ENCODE measurements at places on chromosomes 3 and 15. TPM values are rescaled to one million over a fixed set of nuclear protein-coding genes. Genes with fewer than 3 reads are reported as not detected.

- DNase-seq: no peak
These were observed 143.1 kb downstream of the LSAMP start for GRCh38 chr3:116302087-116302747.

Gene PDZRN3
- total RNA-seq: not detected

DNA sequence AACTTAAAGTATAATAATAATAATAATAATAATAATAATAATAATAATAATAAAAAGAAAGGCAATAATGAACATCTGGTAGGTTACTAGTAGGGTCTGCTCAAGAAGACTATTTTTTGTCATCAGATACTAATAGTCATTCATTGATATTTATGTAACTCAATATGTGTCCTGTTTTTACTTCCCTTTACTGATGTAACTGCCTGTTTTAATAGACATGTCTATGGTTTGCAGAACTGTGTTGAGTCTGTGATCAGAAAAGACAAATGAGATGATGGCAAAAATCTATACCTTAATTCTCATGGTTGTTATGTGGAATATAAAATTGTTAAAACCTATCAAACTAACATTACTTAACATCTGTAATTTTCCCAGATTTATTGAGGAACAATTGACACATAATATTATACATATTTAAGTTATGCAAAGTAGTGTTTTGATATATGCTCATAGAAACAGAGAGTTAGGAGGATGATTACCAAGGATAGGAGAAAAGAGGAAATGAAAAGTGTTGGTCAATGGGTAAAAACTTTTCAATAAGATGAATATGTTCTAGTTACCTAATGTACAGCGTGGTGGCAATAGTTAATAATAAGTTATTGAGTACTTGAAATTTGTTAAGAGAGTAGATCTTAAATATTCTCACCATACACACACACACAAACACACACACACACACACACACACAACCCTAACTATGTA lies 699.4 kb downstream of the ZPLD1 start:
- no peak for DNase-seq

Gene USP50
- not detected for total RNA-seq

Gene ANKRD34C
- total RNA-seq: not detected

Gene IGF1R
- 6.6 TPM for total RNA-seq

GRCh38 chr15:97930230-97930629 lies 30.3 kb upstream of the ARRDC4 start:
- DNase-seq: no peak

Gene KLHL40
- not detected for total RNA-seq

Gene SLC12A8
- total RNA-seq: not detected

GRCh38 chr3:94373456-94373855 lies 310.6 kb downstream of the NSUN3 start:
- DNase-seq: peak; percentile 43

- DNase-seq: no peak
These were observed 192.3 kb upstream of the ARHGEF26 start for GRCh38 chr3:153928851-153929250.

DNA sequence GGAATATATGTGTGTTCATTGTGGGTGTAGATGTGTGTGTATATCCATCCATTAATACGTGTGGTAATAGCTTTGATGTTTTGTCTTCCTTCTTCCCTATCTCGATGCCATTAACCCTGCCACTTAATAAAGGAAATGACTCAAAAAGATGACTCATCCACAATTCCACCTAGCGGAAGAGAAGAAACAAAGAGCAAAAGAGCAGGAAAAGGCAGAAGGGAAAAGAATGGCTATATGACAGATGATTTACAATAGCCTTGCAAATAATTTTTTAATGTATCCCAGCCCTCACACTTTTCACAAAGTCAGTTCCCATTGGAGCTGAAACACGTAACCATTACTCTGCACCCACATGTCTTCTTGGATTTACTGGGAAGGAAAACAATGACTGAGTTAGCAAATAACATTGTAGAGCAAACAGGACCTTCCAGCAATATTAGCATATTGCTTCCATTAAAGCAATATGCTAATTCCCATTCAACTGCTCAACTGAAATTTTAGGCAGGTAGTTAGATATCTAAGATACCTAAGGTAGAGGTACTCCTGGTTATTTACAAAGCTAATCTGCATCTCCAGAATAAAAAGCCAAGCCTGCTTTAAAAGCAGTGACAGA lies 197.2 kb downstream of the KCNAB1 start:
- no peak for DNase-seq

DNA sequence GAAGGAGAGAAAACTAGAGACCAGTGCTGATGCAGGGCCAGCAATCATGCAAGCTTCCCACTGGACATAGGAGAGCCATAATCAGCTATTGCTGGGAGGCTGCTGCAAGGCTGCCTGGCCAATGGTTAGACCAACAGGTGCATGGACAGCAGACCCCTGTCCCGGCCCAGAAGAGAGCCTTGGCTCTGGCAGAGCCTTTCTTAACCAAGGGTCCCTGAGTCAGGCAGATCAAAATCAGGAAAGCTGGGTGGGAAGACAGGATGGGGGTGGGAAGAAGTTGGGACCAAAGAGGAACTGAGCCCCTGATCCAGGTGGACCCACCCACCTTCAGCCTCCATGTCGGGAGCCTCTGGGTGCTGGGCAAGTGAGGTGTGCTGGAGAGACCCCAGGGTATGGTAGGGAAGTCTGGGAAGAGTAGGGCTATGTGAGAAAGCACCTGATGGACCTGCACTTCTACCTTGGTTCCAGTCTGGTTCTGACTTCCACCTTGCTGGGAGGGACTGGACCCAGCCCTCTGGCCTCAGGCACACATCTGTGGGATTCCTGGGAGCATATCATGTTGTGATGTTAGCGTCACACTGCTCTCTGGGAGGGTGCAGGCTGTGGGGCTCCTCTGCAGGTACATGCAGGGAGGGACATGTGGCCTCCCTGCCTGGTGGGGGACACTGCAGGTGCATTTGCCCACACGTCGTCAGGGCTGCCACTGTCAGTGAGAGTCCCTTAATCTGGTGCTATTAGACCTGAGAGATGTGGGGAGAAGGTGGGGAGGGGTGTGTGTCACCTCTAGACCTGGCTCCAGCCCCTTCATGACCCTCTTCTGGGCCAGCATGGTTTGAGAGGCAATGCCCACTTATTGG lies 24.7 kb downstream of the KY start:
- no peak for DNase-seq

DNA sequence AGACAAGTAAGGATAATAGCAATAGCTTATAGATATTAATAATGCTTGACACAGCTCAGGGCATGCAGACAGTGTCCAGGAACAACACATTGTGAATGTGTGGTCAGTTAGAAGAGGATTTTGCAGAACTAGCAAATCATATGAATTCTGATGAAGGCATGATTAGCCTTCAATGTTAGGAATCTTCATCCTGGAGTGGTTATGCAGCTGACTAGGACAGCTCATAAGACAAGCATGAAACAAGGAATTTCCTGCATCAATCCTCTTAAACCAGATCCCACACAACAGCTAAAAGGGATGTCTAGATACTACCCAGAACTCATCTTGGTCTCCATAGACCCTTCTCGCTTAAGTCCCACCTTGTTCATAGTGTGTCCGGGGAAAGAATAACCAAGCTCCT lies 499.0 kb upstream of the ATP11B start:
- no peak for DNase-seq

Gene CFAP100
- total RNA-seq: not detected

DNA sequence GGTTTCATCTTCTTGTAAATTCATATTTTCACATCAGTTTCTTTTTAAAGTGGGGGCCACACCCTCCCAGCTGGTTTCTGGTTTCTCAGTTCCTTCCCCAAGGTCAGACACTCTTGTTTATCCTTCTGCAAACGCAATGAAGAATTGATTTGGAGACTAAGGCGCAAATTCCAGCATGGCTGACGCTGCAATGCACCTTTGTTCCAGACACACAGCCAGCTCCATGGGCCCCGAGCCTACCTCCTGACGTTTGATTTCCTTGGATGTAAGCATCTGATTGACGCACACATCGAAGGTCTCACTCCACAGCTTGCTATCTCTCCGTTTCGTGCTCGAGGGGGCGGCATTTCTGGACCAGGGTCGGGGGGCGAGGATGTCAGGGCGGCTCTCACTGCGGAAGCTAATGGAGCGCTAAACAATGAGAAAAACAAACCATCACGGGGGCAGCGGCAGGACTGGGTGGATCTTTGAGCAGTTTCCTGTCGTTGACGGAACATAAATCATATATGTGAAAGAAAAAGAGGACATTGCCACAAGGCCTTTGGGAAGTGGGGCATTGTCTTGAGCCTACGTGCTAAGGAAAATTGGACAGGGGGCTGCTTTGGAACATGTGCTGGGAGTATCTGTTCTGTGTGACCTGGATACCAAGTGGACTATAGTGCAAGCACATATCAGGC lies 46.9 kb downstream of the ARHGEF3 start:
- DNase-seq: no peak

Gene FGD5
- total RNA-seq: 0.58 TPM

Gene PDCD6IP
- 85.6 TPM for total RNA-seq

GRCh38 chr3:40185029-40185695 lies 124.3 kb upstream of the EIF1B start:
- DNase-seq: no peak

DNA sequence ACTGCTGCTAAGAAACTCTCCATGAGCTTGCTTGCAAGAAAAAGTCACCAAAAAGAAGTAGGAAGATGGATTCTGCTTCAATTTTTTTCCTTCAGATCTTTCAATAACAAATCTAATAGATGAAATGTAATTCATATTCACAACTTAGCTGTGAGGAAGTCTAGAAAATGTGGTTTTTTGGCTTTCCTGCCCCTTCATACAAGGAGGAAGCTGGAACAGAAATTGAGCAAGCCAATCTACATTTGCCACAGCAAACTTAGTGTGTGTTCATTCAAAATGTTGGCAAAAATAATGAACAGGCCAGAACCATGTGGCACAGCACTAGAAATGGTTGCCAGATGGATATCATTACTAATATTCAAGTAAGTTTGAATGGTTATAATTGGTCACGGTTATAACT lies 93.2 kb upstream of the NEDD4 start:
- DNase-seq: no peak

Gene SKOR1
- total RNA-seq: 4.9 TPM

GRCh38 chr3:108006881-108007331 lies 83.9 kb downstream of the CD47 start:
- peak; percentile 55 for DNase-seq

DNA sequence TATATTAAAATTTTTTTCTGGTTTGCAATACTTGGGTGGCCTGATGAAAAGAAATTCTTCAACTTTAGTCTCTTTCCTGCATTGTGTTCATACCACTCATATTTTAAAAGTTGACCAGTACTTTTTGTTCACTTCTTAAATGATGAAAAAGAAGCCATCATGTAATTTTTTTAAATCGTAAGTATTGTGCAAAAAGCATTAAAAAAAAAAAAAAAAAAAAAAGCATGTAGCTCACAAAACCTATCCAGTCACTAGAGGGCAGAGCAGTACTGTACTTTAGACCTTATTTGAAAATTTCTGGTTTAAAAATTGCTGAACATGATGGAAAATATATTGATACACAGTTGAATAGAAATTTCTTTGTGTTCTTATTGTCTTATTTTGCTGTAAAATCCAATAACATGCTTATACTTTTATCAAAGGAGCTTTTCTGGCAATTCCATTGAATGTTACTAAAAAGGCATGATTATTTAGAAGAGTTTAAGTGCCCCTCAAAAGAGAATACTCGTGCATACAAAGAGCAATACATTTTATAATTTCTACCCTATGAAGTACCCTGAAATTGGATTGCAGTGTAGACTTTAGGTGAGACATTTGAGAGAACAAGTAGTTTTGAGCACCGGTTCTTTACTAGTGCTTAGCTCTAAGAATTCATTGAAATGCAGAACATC lies 137.7 kb downstream of the BBX start:
- DNase-seq: peak; percentile 48

GRCh38 chr3:157271283-157271882 lies 111.4 kb upstream of the CCNL1 start:
- DNase-seq: no peak

DNA sequence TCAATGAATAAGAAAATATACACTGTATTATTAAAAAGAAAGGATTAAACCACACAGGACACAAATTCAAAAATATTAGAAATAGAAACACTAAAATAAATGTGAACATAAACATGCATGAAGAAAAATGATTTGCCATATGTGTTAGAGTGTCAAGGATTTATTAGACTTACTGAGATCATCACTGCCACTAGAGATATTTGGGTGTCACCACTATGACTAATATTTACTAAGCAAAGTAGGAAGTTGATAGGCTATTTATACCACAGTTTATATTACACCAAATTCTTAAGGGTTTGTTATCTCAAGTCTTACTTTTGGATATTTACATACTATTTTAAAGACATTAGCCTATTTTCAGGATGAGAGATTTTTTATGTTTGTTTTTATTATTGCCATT lies 575.0 kb upstream of the SGO1 start:
- no peak for DNase-seq

Gene CASR
- not detected for total RNA-seq

DNA sequence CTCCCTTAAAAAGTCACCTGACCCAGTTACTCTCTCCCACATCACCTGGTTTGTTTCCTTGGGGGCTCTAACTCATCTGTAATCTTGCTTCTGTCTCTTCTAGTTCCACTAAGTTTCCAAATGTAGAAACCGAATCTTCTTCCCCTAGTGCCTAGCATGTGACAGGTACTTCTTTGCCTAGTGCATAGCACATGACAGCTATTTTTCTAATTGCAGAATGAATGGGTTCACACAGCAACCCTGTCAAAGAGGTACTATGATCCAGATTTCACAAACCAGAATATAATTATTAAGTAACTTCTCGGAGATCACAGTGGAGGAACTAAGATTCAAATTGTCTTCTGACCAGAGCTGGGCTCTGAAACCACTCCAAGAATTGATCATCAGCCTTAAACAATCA lies 7.4 kb downstream of the DPH3 start:
- DNase-seq: no peak

DNA sequence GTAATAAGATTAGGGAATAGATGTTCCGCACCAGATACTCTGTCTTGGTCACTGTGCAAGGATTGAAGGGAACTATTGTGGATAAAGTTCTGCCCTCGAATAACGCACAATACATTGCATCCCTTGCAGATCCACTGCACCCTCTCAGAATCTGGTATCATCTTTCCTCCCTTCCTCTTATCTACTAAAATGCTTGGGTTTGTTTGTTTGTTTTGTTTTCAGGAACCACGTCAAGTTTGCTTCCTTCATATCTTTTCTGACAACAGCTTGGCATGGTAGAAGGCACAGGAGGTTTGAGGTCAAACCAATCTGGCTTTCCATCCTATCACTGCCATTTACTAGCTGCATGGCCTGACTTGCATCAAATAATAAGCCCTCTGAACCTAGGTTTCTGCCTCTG lies 2.0 kb upstream of the FSTL1 start:
- DNase-seq: no peak

DNA sequence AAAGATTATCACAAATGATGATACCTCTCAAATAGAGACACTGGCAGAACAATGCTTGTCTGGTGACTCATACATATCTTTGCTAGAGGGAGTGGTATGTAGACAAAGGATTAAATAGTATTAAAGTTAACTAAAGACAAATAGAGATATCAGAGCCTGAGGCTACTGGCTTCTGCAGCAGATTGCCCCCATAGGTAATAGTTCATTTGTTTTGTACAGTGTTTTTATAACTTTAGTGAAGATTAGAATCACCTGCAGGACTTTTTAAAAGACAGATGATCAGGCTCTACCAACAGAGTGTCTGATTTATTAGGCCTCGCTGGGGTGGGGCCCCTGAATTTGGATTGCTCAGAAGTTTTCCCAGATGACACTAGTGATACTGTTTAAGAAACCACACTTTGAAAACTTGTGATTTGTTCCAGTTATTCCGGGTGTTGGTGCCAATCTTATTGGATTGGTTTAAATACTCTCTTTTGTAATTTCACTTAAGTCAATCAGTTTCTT lies 96.4 kb downstream of the NAALADL2 start:
- DNase-seq: no peak

- no peak for DNase-seq
These were observed 7.5 kb downstream of the PLIN1 start for GRCh38 chr15:89671687-89672086.

Data from G401 (cell line).